ENCODE measurements at places on chromosomes 11 and 22. TPM values are rescaled to one million over a fixed set of nuclear protein-coding genes. Genes with fewer than 3 reads are reported as not detected.

GRCh38 chr11:94665116-94665659 lies 98.0 kb downstream of the PIWIL4 start:
- peaks cover 21% of the 10 kb centered on the region for H3K4me1 ChIP-seq

DNA sequence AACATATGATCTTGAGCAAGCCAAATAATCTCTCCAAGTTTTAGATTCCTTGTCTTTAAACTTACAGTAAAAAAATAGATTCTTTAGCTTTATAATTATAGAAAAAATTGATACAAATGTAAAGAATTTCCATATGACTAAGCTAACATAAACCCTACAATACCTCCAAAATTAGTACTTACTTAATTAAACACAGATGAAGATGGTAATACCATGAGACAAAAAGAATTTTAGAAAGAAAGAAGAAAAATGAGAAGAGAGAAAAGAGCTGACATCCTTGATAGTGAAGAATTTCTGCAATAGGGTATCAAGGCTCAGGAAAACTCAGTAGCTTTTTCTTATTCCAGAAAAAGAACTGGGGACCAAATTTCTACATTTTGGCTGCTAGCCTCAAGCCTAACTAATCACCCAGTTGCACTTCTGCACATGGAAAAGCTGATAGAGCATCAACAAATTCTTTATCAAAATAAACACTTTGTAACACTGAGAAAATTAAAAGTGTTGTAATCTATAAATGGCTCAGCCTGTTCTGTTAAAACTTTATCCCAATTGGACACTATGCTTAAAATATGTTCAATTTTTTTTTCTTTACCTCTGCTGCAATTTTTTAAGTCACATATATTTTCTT lies 24.7 kb upstream of the SOX6 start:
- DNase-seq, result no peak
- H3K27me3 ChIP-seq, result no peaks in the 10 kb centered on the region
- H3K27ac ChIP-seq, result no peak overlapping the region
- H3K4me1 ChIP-seq, result peaks cover 7% of the 10 kb centered on the region
- H3K36me3 ChIP-seq, result no peaks in the 10 kb centered on the region

GRCh38 chr11:34444428-34444827 lies 5.7 kb downstream of the CAT start:
- H3K36me3 ChIP-seq, result no peaks in the 10 kb centered on the region
- DNase-seq, result no peak
- peaks cover 3% of the 10 kb centered on the region for H3K4me1 ChIP-seq
- H3K4me3 ChIP-seq, result no peak overlapping the region

Gene OR52B2
- not detected for total RNA-seq

Gene PLAAT5
- 11.6 TPM for total RNA-seq

Gene MOGAT2
- not detected for total RNA-seq

Gene RAB38
- total RNA-seq, result 14.2 TPM

GRCh38 chr11:78834886-78835285 lies 260.2 kb upstream of the NARS2 start:
- no peaks in the 10 kb centered on the region for H3K36me3 ChIP-seq
- no peak overlapping the region for H3K27ac ChIP-seq
- H3K4me3 ChIP-seq, result no peak overlapping the region
- no peaks in the 10 kb centered on the region for H3K4me1 ChIP-seq
- no peaks in the 10 kb centered on the region for H3K27me3 ChIP-seq

DNA sequence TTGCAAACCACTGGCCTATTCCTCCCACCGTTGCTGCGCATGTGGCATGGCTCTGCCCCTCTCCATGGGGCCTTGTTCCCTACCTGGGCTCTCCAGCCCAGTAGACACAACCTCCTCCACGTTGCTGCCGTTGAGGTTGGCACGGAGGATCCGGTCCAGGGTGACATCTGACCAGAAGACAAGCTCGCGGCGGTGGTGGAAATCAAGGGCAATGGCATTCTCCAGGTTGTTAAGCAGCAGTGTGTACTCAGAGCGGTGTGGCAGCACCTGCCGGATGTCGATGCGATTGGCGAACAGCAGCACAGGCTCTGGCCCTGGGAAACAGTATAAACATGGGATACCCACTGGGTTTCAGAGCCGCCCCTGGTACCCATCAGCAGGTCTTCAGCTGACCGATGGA lies 23.8 kb downstream of the LRP4 start:
- H3K27me3 ChIP-seq, result no peaks in the 10 kb centered on the region
- H3K36me3 ChIP-seq, result peaks cover 6% of the 10 kb centered on the region
- H3K4me3 ChIP-seq, result no peak overlapping the region
- H3K4me1 ChIP-seq, result no peaks in the 10 kb centered on the region

DNA sequence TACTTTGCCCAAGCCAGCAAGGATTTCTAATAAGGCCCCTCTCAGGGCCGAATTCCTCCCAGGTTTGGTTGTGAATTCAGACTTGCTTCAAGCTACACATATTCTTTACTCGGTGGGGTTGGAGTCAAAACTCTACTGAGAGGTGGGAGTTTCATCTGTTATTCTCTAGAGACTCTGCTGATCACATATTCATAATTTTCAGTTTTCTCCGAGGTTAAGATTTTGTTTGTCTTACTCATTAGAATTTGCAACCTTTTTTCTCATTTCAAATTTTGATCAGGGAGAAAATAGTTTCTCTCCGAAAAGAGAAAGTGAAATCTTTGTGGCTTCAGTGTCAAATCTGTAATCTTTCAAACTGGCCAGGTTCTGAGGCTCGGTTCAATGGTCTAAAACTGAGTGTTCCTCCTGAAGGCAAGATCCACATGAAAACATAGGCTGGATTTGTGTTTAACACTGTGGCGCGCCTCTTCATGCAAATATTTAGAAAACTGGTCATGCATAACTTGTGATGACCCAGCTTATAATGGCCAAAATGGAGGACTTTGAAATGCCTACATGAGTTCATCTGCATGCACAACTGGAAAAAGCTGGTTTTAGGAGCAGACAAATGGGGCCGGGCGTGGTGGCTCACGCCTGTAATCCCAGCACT lies 21.5 kb upstream of the GSTP1 start:
- H3K4me3 ChIP-seq, result no peak overlapping the region
- peaks cover 14% of the 10 kb centered on the region for H3K4me1 ChIP-seq
- H3K27me3 ChIP-seq, result no peaks in the 10 kb centered on the region
- DNase-seq, result no peak
- H3K27ac ChIP-seq, result no peak overlapping the region
- H3K36me3 ChIP-seq, result no peaks in the 10 kb centered on the region
